A549 treated with AZD2906 at 1 μM for 4 hours (cell line): ENCODE measurements at places on chromosomes 6 and 20. TPM values are rescaled to one million over a fixed set of nuclear protein-coding genes. Genes with fewer than 3 reads are reported as not detected.

MYCT1 gene
- total RNA-seq = 0.05 TPM in 1 of 5 replicates, not detected in the others

OR12D3 gene
- total RNA-seq = not detected in 5 replicates

GABBR1 gene
- 3.0 to 6.1 TPM (median 4.0 TPM) in 5 replicates for total RNA-seq

LRP11 gene
- total RNA-seq = 26.7 to 36.0 TPM (median 33.0 TPM) in 5 replicates

KCNK16 gene
- total RNA-seq = not detected in 5 replicates

DPPA5 gene
- total RNA-seq = not detected in 5 replicates

EGFL8 gene
- total RNA-seq = 0.56 to 1.9 TPM (median 1.9 TPM) in 5 replicates

TAF11 gene
- total RNA-seq = 18.8 to 20.5 TPM (median 18.9 TPM) in 5 replicates
